ENCODE measurements at places on chromosomes 4 and X.

DNA sequence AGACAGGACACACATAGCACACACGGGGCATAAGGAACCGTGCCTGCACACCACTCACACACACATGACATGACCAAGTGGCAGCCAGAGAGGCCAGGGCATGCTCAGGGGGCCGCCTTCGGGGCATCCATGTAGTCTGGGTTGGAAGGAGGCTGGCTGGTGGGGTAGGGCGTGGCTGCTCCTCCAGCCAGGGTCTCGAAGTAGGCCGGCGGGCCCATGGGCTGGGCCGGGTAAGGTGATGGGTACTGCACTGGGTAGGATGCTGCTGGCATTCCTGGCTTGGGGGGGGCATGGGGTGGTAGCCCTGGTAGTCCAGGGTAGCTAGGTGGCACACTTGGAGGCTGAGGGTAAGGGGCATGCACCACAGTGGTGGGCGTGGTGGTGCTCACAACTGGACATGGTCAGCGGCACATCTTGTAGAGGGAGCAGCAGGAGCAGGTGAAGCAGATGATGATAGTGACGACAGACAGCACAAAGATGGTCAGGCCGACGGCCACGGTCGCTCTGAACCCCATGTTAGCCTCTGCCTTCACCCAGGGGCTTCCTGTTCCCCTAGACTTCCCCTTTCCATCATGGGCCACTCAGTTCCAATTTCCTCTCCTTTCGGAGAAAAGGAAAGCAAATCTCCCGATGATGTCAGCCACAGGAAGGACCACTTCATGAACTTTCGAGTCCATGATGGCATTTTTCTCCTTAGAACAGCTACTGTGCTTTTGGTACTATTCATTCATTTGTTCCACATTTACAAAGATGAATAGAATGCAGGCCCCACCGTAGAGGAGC lies 10.9 kb upstream of the DDX3X start:
- DNase-seq: no peak

- no peak for DNase-seq
Observed at GRCh38 chr4:147854154-147854553, 122.3 kb downstream of the ARHGAP10 start.

- DNase-seq: no peak
Observed at GRCh38 chrX:55546956-55547355, 57.3 kb upstream of the USP51 start.

GRCh38 chr4:138805736-138806135 lies 209.8 kb upstream of the NOCT start:
- no peak for DNase-seq

- no peak for DNase-seq
Observed at GRCh38 chr4:13872155-13872554, 244.6 kb upstream of the BOD1L1 start.

DNA sequence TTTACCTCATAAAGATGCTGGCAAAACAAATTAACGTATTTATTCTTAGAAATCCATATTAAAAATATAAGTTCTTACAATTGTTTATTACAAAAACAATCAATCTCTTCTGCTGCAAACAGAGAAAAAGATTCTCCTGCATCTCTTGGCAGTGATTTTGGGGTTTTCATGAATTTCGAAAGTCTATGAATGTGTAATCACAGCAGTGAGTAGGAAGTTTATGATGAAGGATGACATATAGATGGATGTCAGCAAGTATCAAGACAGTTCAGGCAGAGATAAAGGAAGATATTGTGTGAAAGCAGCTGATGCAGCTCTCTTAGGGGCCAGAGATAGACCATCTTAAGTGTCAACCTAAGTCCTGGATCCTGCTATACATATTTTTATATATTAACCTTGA lies 196.9 kb upstream of the BANK1 start:
- no peak for DNase-seq

DNA sequence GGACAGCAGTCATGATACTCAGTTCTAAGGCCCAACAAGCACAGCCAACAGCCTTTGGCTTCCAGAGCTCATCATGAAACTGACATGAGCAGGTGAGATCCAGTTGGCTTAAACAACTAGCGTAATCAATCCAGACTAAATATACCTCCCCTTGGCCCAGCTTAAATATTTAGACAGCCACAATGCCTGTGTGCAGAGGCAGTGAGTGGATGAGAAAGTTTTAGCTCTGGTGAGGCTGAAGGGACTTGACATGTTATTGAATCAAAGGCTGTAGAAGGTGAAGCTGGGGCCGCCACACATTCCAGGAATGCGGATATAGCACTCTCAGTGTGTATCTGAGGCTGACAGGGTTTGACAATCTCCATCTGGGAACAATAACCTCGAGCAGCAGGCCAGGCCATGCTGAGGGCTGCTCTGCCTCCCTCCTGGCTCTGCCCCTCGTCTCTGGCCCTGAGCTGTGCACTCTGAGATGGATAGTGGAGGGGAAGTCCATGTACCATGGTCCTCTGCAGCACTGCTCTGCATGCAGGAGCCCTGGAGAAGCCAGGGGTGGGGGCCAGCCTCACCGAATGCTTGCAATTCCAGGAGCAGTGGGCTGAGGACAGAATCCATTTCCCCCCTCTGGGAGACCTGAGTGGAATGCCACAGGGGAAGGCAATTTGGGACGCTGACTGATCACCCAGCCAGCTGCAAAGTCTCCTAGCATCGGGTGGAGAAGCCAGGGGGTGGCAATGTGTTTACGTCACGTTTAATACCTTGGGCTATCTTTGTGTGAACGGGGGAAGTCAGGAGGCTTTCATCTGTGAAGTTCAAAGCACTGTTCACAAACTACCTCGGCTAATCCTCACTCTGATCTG lies 37.3 kb upstream of the RASL11B start:
- DNase-seq: no peak

DNA sequence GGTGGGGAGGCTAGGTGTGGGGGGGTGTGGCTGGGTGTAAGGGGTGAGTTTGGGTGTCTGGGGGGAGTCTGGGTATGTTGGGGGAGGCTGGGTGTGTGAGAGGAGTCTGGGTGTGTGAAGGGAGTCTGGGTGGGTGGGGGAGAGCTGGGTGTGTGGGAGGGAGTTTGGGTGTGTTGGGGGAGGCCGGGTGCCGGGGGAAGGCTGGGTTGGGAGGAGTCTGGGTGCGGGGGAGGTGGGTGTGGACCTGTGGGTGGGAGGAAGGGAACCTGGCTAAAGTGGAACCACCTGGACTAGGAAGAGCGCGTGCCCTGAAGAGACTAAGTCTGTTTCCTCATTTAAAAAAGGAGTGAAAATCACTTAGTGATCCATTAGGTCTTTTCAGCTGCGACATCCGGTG lies 18.3 kb downstream of the SPON2 start:
- DNase-seq: no peak

DNA sequence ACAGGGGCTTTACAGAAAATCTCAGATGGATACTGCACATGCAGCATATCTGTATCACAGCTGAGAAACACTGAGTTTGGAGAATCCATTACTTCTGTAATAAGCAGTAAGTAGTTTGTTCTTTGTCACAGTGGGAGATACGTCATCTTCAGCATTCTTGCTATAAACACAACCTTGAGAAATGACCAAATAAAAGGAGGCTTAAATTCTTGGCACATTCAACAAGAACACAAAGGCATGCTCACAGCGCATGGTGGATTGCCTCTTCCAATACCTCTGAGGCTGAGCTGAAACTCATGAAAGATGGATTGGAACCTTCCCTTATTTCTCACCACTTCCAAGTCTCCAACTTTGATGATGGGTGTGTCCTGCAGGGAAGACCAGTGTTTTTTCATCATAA lies 54.5 kb downstream of the ANXA5 start:
- DNase-seq: no peak

GRCh38 chrX:50442426-50443116 lies 28.1 kb downstream of the DGKK start:
- DNase-seq: no peak

DNA sequence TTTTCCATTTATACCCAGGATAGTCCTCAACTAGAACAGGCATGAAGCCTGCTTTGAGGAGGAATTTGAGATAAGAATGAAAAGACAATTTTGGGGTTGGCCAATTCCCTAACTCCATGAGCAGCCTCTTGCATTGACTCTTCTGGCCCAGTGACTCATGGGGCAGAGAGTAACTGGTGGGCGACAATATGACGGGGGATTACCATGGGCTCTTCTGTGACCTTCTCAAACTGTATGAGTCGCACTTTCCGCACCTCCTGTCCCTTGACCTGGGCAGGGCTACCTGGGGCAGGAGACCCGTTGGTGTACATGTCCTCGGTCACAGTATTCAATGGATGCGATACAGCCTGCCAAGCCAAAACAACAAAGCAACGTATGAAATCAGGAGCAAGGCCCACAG lies 13.3 kb downstream of the MPP1 start:
- no peak for DNase-seq

DNA sequence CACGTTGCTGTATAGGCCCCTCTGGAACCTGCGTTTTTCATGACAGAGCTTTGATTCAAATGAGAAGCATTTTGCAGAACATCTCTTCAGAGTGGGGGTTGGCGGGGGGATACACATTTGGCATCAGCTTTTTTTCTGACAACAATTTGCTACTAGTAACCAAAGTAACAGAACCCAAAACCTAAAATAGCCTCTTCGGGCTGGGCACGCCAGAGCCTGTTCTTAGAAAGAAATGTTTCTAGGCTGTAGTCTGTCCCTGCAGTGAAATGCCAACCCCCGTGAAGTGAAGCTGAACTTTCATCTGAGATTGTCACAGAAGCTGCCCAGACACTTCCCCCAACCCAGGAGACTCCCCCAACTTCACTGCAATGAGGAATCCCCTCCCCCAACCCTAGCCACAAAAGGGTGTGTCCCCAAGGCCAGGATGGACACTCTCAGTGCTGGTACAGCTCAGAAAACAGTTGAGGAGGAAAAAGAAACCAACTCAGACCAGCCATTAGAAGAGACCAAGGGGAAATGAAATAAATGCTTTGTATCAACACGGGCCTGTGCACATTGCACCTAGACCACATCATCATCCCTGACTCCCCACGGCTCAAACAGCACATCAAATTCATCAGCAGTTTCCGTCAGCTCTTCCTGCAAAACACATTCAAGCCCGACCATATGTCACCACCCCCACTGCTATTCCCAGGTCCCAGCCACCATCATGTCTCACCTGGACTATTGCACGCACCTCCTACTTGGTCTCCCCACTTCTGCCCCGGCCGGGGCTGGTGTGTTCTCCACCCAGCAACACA lies 8.4 kb upstream of the MAN2B2 start:
- DNase-seq: no peak

- no peak for DNase-seq
Observed at GRCh38 chrX:78387364-78387763, 60.0 kb upstream of the CYSLTR1 start.

DNA sequence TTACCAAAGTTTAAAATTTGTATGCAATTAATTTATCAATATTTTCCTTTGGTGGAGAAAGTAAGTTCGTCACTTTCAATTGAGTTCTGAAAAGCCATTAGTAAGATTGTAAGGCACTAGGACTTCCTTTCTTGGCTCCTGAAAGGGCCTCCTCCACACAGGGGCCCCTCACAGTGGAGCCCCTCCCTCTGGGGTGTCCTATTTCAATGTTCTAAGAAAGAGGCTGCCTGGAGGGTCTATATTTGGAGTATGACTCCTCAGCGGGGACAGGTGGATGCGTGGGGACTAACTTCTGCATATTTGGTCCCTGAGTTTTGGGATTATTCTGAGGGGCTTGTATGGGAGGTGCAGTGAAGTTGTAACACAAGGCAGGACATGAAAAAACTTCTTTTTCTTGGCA lies 1.6 kb upstream of the ARMCX4 start:
- DNase-seq: no peak

- DNase-seq: no peak
Observed at GRCh38 chr4:1010395-1011021, 918 bp upstream of the FGFRL1 start.

GRCh38 chr4:141339391-141339790 lies 118.7 kb downstream of the ZNF330 start:
- DNase-seq: peak; percentile 7

- DNase-seq: peak; percentile 35
Observed at GRCh38 chr4:38188631-38189101, 228.5 kb downstream of the PTTG2 start.

DNA sequence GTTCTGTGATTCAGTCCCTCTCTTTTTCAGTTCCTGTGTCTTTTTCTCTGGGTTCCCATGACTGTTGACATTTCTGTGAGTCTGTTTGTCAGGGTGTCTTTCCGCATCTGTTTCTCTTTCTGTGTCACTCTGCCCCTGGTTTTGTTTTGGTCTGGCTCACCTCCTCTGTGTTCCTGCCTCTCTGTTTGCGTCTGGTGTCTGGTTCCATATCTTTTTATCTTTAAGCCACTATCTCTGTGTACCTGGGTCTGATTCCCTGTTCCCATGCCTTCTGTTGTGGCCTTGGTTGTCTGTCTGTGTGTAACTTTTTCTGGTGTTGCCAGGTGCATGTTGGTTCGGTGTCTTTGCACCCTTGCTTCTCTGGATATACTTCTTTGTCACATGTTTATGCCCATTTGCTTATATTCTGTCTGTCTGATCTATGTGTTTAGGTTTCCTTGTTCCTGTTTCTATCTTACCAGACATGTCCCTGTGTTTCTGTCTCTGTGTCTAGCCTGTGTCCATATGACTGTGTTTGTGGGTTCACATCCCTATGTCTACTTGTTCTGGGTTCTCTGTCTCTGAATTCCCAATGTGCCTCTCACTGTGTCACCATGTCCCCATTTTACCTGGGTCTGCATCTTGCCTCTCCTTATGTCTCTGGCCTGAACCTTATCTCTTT lies 50.2 kb downstream of the ITIH6 start:
- DNase-seq: no peak

DNA sequence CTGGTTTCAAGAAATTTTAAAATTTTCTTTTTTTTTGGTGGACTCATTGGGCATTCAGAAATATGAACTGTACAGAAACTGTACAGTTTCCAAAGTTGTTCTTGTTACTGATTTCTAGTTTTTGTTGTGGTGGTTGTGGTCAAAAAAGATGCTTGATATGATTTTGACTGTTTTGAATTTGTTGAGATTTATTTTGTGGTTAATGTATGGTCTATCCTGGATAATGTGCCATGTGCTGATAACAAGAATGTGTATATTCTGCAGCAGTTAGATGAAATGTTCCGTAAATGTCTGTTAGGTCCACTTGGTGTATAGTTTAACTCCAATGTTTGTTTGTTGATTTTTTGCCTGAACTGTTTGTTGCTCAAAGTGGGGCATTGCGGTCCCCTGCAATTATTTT lies 127.6 kb upstream of the NUDT6 start:
- no peak for DNase-seq

GRCh38 chrX:53813670-53814440 lies 127.3 kb upstream of the HUWE1 start:
- peak; percentile 0 for DNase-seq

GRCh38 chr4:8410641-8411271 lies 29.8 kb downstream of the ACOX3 start:
- DNase-seq: peak; percentile 66

- DNase-seq: no peak
Observed at GRCh38 chr4:158875026-158875425, 106.2 kb downstream of the FNIP2 start.

DNA sequence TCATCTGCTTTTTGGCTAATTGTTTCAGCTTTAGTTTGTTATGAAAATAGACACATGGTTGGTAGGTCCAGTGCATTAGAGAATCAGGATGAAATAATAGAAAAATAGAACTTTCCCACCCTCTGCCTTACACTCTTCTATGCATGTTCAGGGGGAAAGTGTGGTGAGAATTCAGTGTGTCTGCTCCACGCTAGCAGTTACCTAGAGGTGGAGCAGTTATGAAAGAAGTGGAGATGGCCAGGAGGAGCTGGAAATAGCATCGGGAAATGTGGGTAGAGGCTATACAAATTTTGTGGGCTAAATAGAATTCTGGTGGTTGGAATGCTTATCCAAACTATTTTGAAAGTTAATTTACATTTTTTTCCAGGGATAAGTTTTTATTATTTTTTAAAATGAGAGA lies 91.4 kb upstream of the MAD2L1 start:
- DNase-seq: no peak

GRCh38 chr4:24780936-24781495 lies 14.4 kb upstream of the SOD3 start:
- DNase-seq: no peak

GRCh38 chrX:154775419-154776349 lies 13.0 kb downstream of the DKC1 start:
- peak; percentile 6 for DNase-seq

All from A172 (cell line).